Hindlimb muscle (tissue), 1 donor: ENCODE measurements at places on chromosomes 3 and 15.

- DNase-seq = no peak
These were observed 6.0 kb upstream of the LIPH start for GRCh38 chr3:185558395-185558794.

GRCh38 chr15:31212326-31213080, 111.0 kb upstream of the TRPM1 start:
- DNase-seq = no peak

- no peak for DNase-seq
These were observed 229.1 kb upstream of the ADAMTS9 start for GRCh38 chr3:64916937-64917336.

DNA sequence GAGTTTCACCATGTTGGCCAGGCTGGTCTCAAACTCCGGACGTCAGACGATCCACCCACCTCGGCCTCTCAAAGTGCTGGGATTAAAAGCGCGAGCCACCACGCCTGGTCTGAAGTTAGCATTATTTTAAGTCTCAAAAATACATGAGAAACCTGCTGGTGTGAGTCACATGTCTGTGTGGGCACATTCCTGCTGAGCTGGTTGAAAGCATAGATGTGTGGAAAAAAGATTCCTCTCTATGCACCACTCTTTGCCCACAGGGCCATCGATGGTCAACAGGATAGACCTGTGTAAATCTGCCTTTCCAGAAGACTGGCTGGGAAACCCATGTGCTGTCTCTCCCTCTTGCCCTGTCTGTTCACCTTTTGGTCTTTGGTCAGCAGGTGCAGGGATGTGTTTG, 63.5 kb downstream of the CHRD start:
- DNase-seq = no peak

GRCh38 chr3:105837143-105837740, 31.6 kb downstream of the CBLB start:
- DNase-seq = no peak

DNA sequence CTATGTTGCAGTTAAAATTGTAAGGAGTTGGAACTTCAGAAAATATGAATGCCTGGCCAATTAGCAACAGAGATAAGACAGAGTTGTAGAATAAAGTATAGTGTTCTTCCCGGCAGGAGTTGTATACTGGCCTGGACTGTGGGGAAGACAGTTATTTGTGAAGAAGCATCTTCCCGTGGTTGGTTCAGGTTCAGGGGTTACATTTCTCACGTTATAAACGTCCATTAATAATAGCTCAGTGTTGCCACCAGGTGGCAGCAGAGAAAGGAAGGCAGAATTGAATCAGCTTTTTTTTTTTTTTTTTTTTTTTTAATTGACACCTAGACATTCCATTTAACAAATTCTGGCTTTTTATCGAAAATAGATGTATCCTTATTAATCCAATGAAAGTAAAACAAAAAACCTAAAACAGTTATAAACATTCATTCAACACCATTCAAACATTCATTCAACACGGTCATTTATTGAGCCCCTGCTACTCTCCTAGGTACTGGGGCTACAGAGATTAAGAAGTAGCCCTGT, 66.4 kb upstream of the NR2E3 start:
- peak; percentile 54 for DNase-seq

DNA sequence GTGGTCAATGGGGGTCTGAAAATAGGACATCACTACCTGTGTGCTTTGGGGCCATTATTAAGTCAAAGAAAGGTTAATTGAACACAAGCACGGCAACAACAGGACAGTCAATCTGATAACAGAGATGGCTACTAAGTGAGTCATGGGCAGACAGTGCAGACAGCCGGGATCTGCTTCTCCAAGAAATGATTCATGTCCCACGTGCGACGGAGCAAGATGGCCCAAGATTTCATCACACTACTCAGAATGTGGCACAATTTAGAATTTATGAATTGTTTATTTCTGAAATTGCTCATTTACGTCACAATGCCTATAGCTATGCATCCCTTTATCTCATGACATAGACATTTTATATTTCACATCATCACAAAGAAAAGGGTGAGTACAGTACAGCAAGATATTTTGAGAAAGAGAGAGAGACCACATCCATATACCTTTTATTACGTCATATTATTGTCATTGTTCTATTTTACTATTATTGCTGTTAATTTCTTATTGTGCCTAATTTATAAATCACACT, 770.6 kb upstream of the NR2F2 start:
- no peak for DNase-seq

- DNase-seq = no peak
These were observed 219.6 kb downstream of the MTHFS start for GRCh38 chr15:79677241-79677640.

DNA sequence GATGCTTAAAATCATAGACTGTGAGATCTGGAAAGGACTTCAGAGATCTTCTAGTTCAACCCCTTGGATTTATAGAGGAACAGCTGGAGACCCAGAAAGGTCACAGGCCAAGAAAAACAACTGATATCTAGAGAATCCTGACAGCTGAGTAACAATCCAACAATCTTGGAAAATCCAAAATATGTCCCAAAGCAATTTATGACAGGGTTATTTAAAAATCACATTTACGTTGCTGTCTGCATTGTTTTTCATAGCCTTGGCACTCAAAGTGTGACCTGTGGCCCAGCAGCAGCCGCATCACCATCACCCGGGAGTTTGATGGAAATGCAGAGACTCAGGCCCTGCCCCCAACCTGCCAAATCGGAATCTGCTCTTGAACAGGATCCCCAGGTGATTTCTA, 78.8 kb downstream of the FBN1 start:
- no peak for DNase-seq

DNA sequence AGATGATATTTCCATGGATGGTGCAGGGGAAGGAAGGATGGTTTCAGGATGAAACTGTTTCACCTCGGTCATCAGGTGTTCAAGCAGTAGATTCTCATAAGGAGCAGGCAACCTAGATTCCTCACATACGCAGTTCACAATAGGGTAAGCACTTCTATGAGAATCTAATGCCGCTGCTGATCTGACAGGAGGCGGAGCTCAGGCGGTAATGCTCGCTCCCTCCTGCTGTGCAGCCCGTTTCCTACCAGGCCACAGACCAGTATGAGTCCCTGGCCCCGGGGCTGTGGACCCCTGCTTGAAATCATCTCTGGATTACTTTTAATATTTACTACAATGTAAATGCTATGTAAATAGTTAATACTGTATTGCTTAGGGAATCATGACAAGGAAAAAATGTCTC, 241.8 kb downstream of the ROBO2 start:
- DNase-seq = no peak

GRCh38 chr3:146468234-146468633, 1.1 kb downstream of the PLSCR2 start:
- DNase-seq = no peak

GRCh38 chr3:197339841-197340520, 41.6 kb upstream of the DLG1 start:
- peak; percentile 62 for DNase-seq

DNA sequence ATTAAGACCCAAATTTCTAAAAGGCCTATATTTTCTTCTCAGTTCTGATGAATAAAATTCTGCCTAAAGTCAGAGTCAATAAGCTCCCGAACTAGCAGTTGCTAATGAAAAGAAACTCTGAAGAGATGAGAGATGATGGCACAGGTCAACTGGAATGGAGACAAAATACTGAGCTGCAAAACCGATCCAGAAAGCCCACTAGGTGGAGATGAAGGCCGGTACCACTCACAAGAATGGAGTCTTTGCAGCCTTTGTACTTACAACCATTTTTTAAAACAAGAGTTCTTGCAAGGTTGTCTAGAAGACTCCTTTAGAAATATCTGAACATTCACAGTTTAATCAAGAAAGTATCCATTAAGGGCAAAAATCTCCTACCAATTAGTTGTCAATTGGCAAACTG, 119.9 kb upstream of the TJP1 start:
- no peak for DNase-seq

DNA sequence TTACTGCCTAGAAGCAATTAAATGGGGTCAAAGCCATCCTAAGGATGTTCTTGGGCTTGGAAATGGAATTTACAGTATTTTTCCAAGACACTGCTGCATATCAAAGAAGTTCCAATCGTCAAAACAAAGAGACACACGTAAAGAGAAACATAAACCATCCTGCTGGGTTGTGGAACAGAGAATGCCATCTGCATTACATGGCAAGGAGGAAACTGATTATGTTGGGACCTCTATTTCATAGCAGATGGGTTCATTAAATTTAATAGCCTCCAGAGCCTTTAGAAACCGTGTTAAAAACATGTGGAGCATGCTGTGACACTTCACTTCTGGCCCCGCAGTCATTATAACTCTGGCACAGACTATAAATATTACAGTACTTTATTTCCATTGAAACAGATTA, 154.6 kb downstream of the LRTM1 start:
- no peak for DNase-seq

GRCh38 chr15:39852250-39852649, 67.8 kb downstream of the GPR176 start:
- DNase-seq = no peak

DNA sequence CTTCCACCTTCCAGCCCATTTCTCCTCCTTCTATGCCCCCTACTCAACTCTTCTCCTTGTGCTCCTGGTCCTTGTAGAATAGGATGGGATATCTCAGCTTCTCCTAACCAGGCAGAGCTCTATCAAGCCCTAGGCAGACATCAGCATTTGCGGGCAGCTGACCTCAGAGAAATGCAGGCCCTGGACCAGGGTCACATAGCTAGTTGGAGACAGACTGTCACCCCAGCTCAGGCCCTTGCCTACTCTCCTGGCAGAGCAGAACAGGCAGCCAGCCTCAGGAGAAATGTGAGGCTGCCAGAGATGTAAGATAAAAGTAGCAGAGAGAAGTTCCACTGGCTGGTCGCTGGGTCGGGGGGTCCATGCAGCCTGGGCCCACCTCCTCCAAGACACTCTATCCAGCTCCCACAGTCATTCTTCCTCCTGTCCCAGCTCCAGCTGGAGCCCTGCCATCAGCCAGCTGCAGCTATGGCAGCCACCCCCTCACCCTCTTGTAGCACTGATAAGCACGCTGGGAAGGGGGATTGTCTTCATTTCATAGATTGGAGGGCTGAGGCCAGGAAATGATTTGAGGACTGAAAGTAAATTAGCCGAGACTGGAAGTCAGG, 4.0 kb downstream of the CYP8B1 start:
- no peak for DNase-seq

DNA sequence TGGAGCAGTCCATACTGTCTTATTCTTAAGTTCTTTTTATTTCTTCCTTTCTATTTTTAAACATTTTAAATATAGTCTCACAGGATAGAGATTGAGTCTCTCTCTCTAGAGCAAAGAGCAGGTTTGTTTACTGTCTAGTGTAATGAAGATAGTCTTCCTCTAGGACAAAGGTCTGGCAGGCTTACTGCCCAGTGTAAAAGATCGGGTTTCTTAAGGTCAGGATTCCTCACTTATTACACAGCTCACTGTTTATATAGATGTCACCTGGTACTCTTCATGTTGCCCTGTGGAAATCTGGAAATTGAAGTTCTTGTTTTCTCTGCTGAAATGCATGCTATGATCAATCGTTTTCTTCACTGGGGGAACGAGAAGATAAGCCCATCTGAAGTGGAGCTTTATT, 76.0 kb downstream of the ZBBX start:
- DNase-seq = no peak

- DNase-seq = peak; percentile 47
These were observed 160.9 kb downstream of the TIGIT start for GRCh38 chr3:114454551-114455251.
